NCI-H1417 treated with DMSO at 0.1 percent for 48 hours (cell line): ENCODE measurements at places on chromosomes 16 and 17.

- peak; percentile 12 for DNase-seq
Observed at GRCh38 chr17:32490101-32490482, 3.3 kb downstream of the CDK5R1 start.

DNA sequence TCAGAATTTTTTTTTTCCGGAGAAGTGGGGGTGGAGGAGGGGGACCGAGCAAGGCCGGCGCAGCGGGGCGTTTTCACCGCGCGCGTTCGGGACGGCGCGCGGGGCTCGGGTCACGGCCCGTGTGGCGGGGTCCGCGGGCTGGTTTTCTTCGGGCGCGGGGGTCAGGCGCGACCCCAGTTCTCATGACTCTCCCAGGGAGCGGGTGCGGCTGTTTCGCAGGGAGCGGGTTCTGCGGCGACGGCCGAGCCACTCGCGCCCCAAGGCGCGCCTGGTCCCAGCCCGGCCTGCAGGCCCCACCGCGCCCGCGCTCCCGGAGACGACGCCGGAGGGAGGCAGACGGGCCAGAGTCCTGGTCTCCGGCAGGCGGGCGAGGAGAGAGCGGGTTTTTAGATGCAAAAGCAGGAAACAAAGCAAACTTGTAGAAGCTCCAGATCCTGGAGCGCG is 1.0 kb downstream of the BAHCC1 start:
- DNase-seq, result no peak

DNA sequence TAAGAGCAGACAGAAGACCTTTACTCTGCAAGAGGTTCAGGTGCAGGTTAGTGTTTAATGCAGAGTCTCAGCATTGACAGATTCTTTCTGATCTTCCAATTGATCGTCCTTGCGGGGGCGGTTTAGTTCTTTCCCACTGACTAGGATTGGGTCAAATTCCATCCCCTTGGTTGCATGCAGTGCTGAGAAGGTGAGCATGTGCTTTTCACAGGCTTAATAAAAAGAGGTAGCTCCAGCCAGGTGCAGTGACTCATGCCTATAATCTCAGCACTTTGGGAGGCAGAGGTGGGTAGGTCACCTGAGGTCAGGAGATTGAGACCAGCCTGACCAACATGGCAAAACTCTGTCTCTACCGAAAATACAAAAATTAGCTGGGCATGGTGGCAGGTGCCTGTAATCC is 7.5 kb upstream of the ITGAD start:
- DNase-seq, result no peak

DNA sequence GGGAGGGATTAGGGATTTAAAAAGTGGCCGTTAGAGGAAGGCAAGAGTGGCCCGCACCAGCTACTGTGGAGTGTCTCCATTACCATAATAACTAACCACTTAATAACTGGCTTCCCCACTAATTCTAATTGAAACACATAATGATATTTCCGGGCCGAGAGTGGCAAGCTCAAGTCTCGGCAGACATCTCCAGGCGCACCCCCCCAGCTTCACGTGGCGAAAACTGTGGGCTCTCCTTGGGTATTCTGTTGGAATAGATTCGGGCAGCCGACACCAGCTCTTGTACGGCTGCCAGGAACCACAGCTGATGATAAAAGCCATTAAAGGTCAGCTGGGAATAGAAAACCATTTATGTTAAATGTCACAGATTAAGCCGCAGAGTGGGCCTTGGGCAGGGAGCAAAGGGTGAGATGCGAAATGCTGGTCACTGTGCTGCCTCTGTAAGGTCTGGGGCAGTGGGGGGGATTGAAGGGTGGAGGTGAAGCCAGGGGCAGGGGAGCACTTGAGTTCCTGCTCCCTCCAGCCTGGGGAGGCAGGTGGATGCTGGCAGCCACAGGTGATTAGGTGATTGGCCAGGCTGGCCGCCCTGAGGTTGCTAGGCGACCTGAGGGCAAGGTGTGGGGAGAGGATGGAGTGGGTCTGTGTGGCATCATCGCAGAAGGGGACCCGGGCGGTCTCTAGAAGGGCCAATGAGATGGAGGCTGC is 115.6 kb upstream of the SDK2 start:
- DNase-seq, result peak; percentile 71

- no peak for DNase-seq
Observed at GRCh38 chr16:64540434-64540833, 581.4 kb downstream of the CDH11 start.

GRCh38 chr17:2396568-2397246 is 4.2 kb downstream of the MNT start:
- DNase-seq, result no peak

- DNase-seq, result peak; percentile 10
Observed at GRCh38 chr17:29145289-29146073, 34.7 kb downstream of the MYO18A start.

DNA sequence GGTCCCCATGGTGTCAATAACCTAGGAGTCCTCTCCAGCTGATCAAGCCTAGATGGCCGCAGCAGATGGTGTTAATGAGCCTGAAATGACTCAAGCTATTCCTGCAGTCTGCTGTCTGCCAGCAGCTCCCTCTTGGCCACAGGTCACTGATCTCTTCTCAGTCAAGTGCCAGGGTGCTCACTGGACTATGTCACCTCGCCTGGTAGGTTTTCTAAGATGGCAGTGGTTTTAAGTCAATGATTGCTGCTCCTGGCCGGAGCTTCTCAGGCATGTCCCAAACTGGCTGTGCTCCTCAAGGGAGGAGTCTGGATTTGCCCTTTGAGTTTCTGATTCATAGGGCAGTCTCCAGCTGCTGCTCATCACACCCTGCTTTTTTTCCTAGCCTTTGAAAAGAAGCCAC is 58.6 kb upstream of the SHISA6 start:
- no peak for DNase-seq

DNA sequence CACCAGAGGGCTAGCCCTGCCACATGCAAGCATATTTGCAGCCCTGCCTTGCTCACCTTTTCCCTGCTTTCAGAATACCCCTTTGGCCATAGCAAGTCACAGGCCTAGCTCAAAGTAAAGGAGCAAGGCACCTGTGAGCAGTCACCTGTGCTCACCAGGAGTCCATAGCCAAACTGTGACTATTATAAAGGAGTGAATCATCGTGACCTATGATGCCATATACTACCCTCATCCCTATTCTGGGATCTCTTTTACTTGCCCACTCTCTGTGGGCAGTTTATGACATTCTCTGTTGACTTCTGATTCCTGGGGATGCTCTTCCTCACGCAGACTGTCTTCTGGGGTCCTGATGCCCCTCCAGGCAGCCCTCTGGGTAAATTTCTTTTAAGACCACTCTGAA is 200.5 kb upstream of the NLRP1 start:
- DNase-seq, result no peak

- no peak for DNase-seq
Observed at GRCh38 chr17:14033166-14033565, 36.1 kb upstream of the COX10 start.

- no peak for DNase-seq
Observed at GRCh38 chr17:18027280-18027679, 11.7 kb downstream of the ATPAF2 start.

GRCh38 chr17:59436900-59437299 is 105.4 kb downstream of the YPEL2 start:
- no peak for DNase-seq

- DNase-seq, result no peak
Observed at GRCh38 chr17:67833946-67834631, 8.8 kb downstream of the BPTF start.

GRCh38 chr17:1323336-1323735 is 43.9 kb downstream of the TRARG1 start:
- DNase-seq, result no peak

DNA sequence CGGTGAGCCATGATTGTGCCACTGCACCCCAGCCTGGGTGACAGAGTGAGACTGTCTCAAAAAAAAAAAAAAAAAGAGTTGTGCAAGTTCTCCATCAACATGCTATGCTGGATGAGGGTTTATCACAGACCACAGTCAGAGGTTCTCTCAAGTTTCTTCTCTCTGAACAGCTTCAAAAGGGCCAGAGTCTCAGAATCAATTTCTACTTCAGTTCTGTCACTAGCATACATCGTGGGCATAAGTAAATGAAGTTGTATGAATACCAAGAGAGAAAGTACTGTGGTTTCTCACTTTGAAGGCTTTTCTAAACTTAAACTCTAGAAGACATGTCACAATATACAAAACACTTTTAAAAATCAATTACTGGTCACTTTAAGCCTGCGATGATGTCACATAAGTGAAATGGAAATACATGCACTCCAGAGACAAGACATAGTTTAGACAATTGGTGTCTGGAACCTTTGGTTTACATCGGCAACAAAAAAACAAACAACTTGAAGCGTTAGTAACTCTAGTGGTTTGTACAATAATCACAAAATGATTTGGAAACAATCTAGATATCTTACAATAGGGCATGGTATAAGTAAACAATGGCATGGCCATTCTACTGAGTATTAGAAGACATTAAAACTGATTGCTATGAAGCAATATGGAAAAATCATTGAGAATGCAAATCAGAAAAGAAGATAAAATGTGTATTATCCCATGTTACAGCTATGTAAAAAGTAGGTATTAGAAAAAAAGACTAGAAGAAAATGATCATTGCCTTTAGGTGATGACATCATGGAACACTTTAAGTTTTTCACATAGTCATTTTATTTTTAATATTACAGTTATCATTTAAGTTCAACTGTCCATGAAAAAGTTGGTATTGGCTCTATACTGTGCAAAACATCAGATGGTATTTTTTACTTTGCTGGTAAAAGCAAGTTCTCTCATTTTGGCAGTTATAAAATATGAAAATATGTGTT is 232.3 kb downstream of the ZFHX3 start:
- no peak for DNase-seq

DNA sequence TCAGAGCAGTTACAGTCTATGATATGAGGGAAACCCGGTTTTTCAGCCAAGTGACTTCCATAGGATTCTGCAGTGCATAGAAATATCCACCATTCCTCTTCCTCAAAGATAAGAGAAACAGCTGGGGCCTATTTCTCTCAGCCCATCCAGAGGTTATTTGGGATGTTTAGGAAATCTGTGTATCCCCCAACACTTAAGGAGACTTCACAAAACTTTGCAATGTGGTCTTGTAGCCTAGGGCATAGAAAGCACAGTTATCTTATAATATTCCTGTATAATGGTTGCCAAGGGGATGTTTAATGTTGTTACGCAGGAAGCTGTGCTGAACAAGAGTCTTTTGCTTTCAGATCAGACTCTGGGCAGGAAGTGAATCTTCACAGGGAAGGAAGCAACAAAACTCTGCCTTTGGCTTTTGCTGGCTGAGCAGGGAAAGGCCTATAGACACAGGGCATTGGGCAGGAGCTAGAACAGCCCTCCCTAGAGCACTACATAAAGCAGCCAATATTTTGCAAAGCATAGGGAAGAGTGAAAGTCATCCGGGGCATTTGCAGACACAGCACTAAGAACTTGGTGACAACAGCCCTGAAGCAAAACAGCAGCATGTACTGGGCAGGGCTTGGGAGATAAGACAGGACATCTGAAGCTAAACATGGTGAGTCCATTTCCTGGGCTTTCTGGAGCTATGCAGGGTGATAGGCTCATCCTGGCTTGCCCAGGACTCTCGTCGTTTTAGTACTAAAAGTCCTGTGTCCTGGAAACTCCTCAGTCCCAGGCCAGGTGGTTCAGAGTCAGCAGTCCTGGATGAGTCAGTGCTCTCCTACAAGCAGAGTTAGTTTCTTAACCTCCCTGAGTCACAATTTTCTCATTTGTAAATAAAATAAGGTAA is 18.7 kb upstream of the BEAN1 start:
- DNase-seq, result no peak

DNA sequence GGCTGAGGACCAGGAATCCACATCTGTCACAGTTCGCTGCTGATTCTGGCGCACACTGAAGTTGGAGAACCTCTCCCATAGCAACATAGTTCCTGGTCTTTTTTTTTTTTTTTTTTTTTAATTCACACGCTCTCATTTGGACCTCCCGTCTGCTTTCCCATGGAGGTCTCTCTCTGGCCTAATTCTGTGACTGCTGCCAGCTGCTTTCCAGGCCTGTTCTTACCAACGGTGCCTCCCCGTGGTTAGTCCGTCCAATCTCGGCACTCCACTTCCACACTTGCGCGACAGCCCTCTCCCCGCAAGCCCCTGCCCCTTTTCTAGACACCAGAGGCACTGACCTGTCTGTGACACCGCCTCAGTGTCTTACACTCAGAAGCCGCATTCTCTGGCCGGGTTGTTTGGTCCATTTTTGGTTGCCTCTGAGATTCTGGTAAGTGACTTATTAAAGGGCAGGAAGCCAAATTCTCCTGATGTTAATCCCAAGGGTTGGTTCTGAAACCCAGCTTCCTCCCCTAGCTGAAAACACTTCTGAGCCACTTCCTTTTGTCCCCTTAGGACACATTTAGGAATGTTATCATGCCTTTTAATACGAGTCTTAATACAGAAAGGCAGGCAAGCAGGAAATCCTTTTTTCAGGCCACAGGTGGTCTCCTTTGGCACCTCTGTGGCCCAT is 1.1 kb upstream of the AKTIP start:
- no peak for DNase-seq

DNA sequence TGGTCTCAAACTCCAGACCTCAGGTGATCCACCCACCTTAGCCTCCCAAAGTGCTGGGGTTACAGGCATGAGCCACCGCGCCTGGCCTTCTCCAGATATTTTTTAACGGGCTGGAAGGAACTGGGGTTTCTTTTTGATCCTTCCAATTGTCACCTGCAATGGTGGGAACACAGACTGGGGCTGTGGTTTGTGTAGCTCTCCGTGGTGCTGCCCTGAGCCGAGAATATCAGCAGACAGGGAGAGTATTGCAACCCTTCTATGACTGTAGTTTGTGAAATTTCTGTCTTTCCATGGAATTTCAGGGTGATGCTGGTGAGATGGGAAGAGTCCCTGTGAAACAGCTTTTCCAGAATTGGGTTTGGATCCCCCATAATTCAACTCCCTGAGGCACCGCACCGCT is 263.5 kb downstream of the ENGASE start:
- DNase-seq, result no peak

- DNase-seq, result no peak
Observed at GRCh38 chr17:66304304-66305174, 2.1 kb downstream of the PRKCA start.

- no peak for DNase-seq
Observed at GRCh38 chr17:34319039-34319483, at the start of gene CCL8. Gene CCL8 (plus strand): TSS chr17:34319435. CDS start chr17:34319502, 67 bp downstream.
